ENCODE measurements at places on chromosomes 1 and 21.

DNA sequence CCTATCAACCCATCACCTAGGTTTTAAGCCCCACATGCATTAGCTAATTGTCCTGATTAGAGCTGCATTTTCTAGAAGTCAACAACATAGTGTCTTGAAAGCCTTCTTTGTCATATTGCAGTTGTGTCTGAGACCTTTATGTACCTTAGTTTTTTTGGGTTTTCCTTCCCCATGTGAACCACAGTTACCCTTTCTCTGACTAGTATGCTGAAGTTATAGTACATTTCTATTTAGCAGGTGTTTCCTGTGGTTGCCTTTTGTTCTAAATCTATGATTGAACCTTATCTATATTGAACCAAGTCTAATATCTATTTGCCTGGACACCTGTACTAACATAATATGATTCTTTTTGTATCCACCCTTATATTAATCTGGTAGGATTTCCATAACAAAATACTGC is 135.6 kb downstream of the ST6GALNAC3 start:
- no peak for DNase-seq

- no peak for DNase-seq
These were observed 42.8 kb downstream of the MYSM1 start for GRCh38 chr1:58657082-58657481.

DNA sequence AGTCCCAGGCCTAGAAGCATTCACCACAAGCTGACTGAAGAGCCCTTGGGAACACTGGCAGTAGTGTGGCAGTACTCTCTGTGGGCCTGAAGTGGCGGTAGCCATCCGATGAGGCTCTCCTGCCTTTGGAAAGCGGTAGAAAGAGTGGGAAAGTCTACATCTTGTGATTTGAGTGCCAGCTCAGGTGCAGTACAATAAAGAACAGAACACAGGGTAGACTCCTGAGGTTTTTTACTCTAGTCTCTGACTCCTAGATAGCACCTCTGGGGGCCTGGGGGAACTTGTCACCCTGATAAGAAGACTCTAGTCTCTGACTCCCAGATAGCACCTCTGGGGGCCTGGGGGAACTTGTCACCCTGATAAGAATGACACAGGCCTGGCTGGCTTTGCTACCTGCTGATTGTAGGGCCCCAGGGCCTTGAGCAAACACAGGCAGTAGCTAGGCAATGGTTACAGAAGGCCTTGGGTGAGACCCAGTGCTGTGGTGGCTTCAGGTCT is 18.0 kb upstream of the IL20 start:
- DNase-seq = no peak

DNA sequence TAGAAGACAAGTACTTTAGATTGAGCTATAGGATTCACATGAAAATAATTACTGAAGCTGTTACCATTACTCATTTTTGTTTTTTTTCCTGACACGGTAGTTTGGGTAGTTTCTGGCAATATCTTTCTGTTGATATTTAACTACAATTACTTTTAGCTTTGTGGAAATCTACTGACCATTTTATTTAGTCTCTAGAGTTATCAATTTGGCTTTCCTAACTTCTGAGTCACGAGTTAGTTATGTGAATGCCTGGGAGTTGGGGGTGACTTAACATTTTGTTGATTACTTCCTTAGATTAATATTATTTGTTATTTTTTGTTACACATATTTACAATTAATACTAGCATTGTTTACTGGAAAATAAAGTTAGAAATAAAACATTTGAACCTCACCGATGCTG is 160.6 kb downstream of the HMCN1 start:
- no peak for DNase-seq

GRCh38 chr1:38381256-38381655 is 334.7 kb upstream of the POU3F1 start:
- no peak for DNase-seq

DNA sequence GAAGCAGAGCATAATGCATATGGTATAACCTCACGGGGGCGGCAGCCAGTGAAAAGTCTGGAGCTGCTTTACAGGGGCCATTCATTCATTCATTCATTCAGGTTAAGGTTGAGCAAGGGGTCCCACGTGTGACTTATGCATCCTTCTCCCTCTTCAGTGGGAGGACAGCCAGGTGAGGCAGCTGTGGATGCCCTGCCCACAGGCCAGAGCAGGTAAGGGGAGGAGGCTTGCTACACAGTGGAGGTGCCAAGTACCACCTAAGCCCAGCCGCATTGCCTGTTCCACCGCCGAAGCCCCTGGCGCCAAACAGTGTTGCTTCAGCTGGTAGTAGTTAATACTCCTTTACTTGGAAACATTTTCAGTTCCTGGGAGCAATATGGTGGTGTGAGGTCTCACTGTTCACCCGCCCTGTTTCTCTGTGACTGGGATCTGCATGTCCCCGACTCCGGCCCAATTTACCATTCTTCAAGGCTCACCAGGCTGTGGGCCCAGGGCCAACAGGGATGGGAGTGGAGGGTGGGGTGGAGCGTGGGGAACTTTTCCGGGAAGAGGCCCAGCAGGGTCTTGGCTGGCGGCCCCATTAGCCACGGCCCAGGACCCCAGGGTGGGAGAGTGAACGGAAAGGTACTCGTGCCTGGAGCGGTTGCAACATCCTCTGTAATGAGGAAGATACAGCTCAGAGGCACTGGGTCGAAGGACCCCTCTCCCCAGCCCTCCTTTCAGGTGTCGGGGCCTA is 722 bp upstream of the PODN start:
- no peak for DNase-seq

GRCh38 chr1:176880955-176881595 is 283.4 kb downstream of the ASTN1 start:
- DNase-seq = peak; percentile 65

DNA sequence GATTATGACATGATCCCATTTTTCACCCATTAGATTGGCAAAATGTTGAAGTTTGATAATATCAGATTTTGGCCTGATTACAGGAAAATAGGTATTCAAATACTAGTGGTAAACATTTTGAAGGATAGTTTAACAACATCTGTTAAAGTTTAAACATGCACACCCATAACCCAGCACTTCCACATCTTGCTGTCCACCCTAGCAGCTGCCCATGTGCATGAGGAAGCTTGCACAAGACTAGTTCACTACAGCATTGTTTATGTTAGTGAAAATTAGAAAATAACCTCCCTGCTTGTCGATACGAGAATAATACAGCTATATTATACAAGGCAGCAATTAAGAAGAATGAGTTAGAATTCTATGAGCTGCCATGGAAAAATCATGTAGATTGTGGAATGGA is 127.6 kb downstream of the C1orf21 start:
- DNase-seq = no peak

DNA sequence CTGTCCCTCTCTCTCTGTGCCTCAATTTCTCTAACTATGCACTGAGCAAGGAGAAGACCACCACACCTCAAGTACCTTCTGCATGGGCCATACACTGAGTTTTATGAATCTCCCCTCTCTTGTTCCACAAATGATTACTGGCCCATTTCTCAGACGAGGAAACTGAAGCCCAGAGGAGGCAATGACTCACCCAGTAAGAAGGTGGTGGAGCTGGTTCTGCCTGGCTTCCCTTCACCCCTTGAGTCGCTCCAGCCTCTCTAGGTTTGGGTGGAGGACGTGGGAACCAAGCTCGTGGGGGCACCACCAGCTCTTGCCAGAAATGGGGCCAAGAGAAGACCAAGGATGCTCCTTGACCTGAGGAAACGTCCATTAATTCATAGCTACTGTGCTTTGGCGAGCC is 21.3 kb upstream of the RUNX3 start:
- DNase-seq = no peak

- DNase-seq = no peak
These were observed 95.9 kb downstream of the LMO4 start for GRCh38 chr1:87424541-87424940.

- no peak for DNase-seq
These were observed 30.7 kb downstream of the PPP2R5A start for GRCh38 chr1:212315907-212316306.

- no peak for DNase-seq
These were observed 171.6 kb downstream of the NTPCR start for GRCh38 chr1:233121947-233122559.

Data from NCI-H345 (cell line).